ENCODE measurements at places on chromosomes 16 and 17. TPM values are rescaled to one million over a fixed set of nuclear protein-coding genes. Genes with fewer than 3 reads are reported as not detected.

The ADAD2 gene
- total RNA-seq = 0.60 TPM

The CFAP20 gene
- 20.9 TPM for total RNA-seq

The MPP2 gene
- 7.0 TPM for total RNA-seq

The CDH16 gene
- 8.7 TPM for total RNA-seq

The CDRT4 gene
- 6.0 TPM for total RNA-seq

The VAT1L gene
- total RNA-seq = 12.2 TPM

The SYCE1L gene
- 2.3 TPM for total RNA-seq

The PLA2G15 gene
- total RNA-seq = 19.1 TPM

The TBC1D26 gene
- total RNA-seq = not detected

The TLCD1 gene
- total RNA-seq = 6.3 TPM

The ABCC3 gene
- total RNA-seq = 367 TPM

The CACNA1G gene
- total RNA-seq = 0.26 TPM

The HOXB1 gene
- not detected for total RNA-seq

The RHBDF1 gene
- 50.6 TPM for total RNA-seq

The KCNJ18 gene
- total RNA-seq = not detected

The ACSM2A gene
- 0.26 TPM for total RNA-seq

The C1QL1 gene
- 3.2 TPM for total RNA-seq

The MYO18A gene
- 198 TPM for total RNA-seq

The LRRC37A gene
- 2.6 TPM for total RNA-seq

The NLRC3 gene
- 4.0 TPM for total RNA-seq

The EVPLL gene
- total RNA-seq = 0.14 TPM

The HIC1 gene
- total RNA-seq = 20.8 TPM

The FSCN2 gene
- total RNA-seq = 1.4 TPM

The MT1X gene
- 75.1 TPM for total RNA-seq

The ZP2 gene
- 0.09 TPM for total RNA-seq

The NOL3 gene
- 79.0 TPM for total RNA-seq

The TANC2 gene
- total RNA-seq = 32.4 TPM

The TBC1D3E gene
- total RNA-seq = not detected

The CTRB1 gene
- 15.0 TPM for total RNA-seq

The SOX8 gene
- total RNA-seq = 1.4 TPM

The ABCA10 gene
- 8.7 TPM for total RNA-seq

The TMEM101 gene
- 33.4 TPM for total RNA-seq

The GJC1 gene
- total RNA-seq = 17.3 TPM

The SLC47A2 gene
- not detected for total RNA-seq

The CCL17 gene
- total RNA-seq = not detected

The FGF11 gene
- total RNA-seq = 2.7 TPM

The RHBDL3 gene
- 0.40 TPM for total RNA-seq

The CDH8 gene
- 0.43 TPM for total RNA-seq

The PKMYT1 gene
- total RNA-seq = 4.5 TPM

The LLGL2 gene
- total RNA-seq = 477 TPM

The ENPP7 gene
- 0.23 TPM for total RNA-seq
